ENCODE measurements at places on chromosomes 5 and 9.

- DNase-seq = no peak
These were observed 27.8 kb upstream of the ELL2 start for GRCh38 chr5:95989283-95990048.

DNA sequence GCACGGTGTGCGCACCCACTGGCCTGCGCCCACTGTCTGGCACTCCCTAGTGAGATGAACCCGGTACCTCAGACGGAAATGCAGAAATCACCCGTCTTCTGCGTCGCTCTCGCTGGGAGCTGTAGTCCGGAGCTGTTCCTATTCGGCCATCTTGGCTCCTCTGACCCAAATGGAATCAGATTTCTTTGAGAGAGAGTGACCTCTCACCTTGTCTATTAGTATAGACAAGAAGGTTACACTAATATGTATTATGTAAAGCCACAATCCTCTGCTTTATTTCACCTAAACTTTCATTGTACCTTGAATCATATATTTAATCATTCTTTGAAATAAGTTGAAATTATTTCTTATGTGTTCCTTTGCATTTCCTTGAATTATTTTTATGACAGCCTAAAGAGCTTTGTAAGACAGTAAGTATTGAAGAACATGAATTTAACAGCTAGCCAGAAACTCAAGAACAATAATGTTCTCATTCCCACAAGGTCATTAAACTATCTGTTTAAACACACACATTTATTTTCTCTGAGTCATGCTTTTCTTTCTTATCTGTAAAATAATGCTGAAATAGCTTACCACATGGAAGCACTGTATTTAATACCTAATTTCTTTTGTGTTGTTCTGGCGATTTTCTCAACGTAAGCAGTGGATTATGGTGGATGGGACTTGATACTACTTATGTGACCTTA, 91.8 kb upstream of the DMRTA1 start:
- no peak for DNase-seq

GRCh38 chr5:159092972-159093371, 6.7 kb downstream of the EBF1 start:
- no peak for DNase-seq

DNA sequence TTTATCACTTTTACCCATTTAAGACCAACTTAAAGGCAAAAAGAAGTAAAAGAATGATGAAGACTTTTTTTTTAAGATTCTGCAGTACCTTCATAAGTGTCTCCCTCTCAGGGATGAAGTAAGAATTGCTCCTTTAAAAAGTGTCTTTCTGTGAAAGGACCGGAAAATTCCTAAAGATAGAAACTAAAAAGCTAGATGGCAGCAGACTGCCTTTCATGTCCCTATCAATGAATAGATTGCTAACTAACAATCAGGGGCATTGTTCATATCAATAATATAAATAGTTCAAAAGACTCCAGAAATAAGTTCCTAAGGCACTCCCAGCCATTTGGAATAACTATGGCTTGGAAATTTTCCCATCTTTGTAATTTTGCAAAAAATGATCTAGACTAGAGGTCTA, 558.0 kb downstream of the PDE4D start:
- no peak for DNase-seq

DNA sequence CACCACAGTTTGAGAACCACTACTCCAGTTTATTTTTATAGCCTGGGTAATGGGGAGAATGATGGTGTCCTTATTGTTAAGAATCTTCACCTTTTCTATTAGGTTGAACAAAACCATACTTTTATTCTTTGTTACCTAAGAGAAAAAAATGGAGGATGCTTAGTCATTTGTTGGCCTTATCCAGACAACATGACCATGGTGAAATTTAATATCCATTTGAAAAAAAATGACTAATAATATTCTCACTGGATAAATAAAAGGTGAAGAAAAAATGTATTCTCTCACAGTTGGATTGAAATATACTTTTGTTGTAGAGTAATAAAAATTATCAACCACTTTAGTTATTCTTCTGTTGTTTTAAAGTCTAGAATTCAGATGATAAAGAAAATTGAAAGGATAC, 5.8 kb upstream of the CCNH start:
- DNase-seq = no peak

- DNase-seq = no peak
These were observed 239.5 kb upstream of the MAP3K1 start for GRCh38 chr5:56575821-56576220.

DNA sequence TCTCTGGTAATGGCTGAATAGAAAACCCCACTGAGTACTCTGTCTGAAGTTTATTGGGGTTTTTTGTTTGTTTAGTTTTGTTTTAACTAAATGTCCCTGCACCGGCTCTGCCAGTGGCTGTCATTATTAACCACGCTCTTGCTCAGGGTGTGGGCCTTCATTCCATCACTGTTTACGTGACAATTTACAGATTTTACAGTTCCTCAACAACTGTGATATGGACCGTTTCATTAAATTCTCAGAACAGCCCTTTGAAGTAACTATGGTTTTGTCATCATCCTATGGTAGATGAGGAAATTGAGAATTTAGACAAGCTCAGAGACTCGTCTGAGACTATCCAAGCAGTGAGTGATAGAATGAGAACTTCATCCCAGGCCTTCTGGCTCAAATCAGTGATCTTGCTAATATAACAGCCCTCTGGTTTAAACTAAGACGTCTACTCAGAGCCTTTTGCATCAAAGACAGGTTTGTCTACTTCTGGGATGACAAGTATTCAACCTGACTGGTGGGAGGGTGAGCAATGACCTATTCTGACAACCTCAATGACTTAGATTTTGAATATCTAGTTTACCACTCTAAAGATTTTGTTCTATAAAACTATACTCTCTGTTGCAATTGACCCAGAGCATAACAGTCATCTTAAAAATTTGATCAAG, 77.3 kb upstream of the MAP3K1 start:
- DNase-seq = no peak

- DNase-seq = no peak
These were observed 18.6 kb upstream of the GLRX start for GRCh38 chr5:95840956-95841705.

- DNase-seq = no peak
These were observed 161.2 kb upstream of the PTPRD start for GRCh38 chr9:10774051-10774450.

GRCh38 chr9:116073826-116074225, 79.8 kb upstream of the PAPPA start:
- DNase-seq = no peak

DNA sequence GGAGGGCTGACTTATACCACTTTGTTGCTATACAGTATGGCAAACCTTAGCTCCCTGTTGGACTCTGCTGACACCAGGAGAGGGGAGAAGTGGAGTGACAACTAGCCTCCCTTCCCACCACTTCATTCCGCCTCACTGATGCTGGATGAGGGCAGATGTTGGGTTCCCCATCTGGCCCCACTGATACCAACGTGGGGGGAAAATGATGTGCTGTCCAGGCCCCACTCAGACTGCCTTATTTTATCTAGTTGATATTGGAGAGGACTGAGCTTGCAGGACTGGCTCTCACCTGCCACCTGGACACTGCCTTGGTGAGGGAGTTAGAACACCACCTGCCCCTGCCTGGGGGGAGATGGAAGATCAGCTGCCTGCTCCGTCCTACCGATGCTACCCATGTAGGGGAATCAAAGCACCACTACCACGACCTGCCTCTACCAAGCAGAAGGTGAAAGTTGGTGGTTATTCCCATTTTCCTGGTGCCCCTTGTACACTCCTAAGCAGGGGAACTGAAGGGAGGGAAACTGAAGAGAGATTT, 292.1 kb downstream of the GADD45G start:
- no peak for DNase-seq

DNA sequence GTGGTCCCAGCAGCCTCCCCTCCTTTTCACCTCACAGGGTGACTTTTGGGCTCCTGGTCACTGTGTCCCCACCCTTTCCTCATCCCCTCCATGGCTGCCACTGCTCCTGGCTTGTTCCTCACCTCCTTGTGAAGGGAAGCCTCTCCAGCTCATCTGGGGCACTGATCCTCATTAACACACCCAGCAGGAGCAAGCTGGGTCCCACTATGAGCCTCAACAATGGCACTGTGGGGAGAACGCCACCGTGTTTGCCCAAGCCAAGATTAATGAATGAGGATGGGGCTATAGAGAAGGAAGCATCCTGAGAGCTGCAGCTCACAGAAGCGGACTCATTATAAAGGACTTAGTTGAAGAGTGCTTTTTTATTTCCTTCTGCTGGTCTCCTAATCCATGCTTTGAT, 118.4 kb downstream of the MARCHF11 start:
- no peak for DNase-seq

GRCh38 chr9:14670718-14671117, 22.5 kb downstream of the ZDHHC21 start:
- DNase-seq = no peak

DNA sequence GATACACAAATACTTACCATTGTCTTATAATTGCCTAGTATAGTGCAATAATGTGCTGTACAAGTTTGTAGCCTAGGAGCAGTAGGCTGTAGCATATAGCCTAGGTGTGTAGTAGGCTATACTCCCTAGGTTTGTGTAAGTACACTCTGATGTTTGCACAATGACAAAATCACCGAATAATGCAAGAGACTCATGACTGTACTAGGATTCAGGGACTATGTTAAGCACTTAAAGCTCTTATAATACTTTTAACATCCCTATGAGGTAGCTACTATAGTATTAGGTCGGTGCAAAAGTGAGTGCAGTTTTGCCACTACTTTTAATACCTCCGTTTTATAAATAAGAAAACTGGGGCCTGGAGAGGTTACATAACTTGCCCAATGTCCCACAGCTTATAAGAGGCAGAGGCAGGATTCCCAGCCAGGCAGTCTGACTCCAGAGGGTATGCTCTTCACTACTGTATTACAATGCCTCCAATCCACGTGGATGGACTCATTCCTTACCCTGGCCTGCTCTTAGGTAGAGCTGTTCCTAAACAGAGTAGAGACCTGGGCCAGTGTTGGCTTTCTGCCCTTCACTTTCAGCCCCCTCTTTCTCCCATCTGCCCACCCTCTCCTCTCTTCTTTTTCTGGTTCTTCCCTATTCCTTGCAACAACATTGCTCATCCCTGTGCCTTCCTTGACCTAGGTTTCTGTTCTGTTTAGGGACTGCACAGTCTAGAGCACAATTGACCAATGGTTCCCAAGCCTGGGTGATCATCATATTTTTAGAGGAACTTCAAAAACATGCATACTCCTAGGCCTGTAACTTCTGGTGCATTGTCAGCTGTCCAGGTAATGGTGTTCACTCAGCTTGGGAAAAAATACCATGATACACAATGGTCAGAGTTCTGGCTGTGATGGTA, 114.0 kb downstream of the CARTPT start:
- DNase-seq = no peak

- no peak for DNase-seq
These were observed 53.3 kb downstream of the SETX start for GRCh38 chr9:132301521-132301920.

Measured in fibroblast of skin of left biceps (primary cell).